Vagina (tissue), 2 donors: ENCODE measurements at places on chromosomes 16 and 17. TPM values are rescaled to one million over a fixed set of nuclear protein-coding genes. Genes with fewer than 3 reads are reported as not detected.

CA4 gene
- total RNA-seq, result not detected

DNA sequence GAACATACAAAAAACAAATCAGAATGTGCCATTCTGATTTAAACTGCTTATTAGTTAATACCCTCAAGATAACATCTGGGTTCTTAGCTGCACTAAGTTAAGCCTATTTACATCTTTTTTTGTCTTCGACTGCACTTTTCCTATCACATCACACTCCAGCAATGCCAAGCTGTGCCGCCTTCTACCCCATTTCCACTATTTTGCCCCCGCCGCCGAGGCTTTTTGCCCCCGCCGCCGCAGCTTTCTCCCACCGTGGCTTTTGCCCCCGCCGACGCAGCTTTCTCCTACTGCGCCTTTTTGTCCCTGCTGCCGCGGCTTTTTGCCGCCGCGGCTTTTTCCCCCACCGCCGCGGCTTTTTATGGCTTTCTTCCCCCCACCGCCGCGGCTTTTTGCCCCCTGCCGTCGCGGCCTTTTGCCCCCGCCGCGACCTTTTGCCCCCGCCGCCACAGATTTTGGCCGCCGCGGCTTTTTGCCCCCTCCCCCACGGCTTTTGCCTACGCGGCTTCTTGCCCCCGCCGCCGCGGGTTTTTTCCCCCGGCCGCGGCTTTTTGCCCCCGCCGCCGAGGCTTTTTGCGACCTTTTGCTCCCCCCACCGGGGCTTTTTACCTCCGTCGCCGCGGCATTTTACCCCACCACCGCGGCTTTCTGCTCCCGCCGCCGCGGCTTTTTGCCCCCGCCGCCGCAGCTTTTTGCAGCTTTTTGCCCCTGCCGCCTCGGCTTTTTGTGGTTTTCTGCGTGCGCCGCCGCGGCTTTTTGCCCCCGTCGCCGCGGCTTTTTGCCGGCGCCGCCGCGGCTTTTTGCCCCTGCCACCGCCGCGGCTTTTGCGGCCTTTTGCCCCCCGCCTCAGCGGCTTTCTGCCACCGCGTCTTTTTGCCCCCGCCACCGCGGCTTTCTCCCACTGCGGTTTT lies 331.4 kb upstream of the WSB1 start:
- no peak for DNase-seq
- H3K27ac ChIP-seq, result no peak overlapping the region
- no peak overlapping the region for H3K4me3 ChIP-seq

TBC1D3I gene
- total RNA-seq, result 1.7 TPM

DNA sequence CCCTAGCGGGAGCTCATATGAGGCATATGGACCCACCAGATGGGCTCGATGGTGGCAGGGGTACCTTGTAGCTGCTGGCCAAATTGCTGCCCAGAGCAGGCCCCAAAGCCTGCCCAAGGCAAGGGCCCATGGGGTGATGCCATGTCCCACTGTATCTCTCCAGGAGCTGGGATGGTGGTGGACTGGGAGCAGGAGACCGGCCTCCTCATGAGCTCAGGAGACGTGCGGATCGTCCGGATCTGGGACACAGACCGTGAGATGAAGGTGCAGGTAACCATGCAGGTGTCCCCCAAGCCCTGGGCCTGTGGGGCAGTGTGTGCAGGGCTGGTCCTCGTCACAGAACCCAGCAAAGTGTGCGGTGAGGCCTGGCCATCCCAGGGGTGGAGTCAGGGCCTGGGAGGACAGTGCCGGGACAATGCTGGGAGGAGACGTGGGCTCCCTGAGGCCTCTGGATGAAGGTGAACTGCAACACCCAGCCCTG lies 34.1 kb upstream of the CHMP6 start:
- no peaks in the 10 kb centered on the region for H3K36me3 ChIP-seq
- no peak for DNase-seq
- no peaks in the 10 kb centered on the region for H3K27me3 ChIP-seq
- H3K27ac ChIP-seq, result no peak overlapping the region
- no peak overlapping the region for H3K4me3 ChIP-seq

GRCh38 chr16:30357715-30358576 lies 2.8 kb upstream of the CD2BP2 start:
- no peak overlapping the region for H3K27ac ChIP-seq
- H3K4me1 ChIP-seq, result peaks cover 34% of the 10 kb centered on the region
- H3K36me3 ChIP-seq, result no peaks in the 10 kb centered on the region
- no peak for DNase-seq
- H3K27me3 ChIP-seq, result no peaks in the 10 kb centered on the region
- H3K4me3 ChIP-seq, result no peak overlapping the region

PRSS33 gene
- total RNA-seq, result not detected

- no peaks in the 10 kb centered on the region for H3K27me3 ChIP-seq
- no peak overlapping the region for H3K27ac ChIP-seq
- H3K36me3 ChIP-seq, result no peaks in the 10 kb centered on the region
- H3K4me1 ChIP-seq, result peaks cover 7% of the 10 kb centered on the region
Observed at GRCh38 chr17:80426671-80427326, 11.8 kb downstream of the ENDOV start.

RPS15A gene
- 1,238 TPM for total RNA-seq

- H3K4me1 ChIP-seq, result peaks cover 4% of the 10 kb centered on the region
- H3K4me3 ChIP-seq, result no peak overlapping the region
- DNase-seq, result no peak
- no peak overlapping the region for H3K27ac ChIP-seq
Observed at GRCh38 chr17:14791221-14791620, 473.9 kb downstream of the PMP22 start.

TLE7 gene
- not detected for total RNA-seq

SNX20 gene
- total RNA-seq, result 2.2 TPM

CIITA gene
- total RNA-seq, result 16.7 TPM

- H3K27ac ChIP-seq, result no peak overlapping the region
- no peak for DNase-seq
- H3K27me3 ChIP-seq, result no peaks in the 10 kb centered on the region
- H3K4me3 ChIP-seq, result no peak overlapping the region
Observed at GRCh38 chr17:74994440-74994839, 7.0 kb downstream of the CDR2L start.

KRTAP4-9 gene
- not detected for total RNA-seq

HOXB7 gene
- total RNA-seq, result 3.2 TPM

- no peak overlapping the region for H3K4me3 ChIP-seq
- H3K4me1 ChIP-seq, result no peaks in the 10 kb centered on the region
- no peaks in the 10 kb centered on the region for H3K36me3 ChIP-seq
- no peak for DNase-seq
- no peaks in the 10 kb centered on the region for H3K27me3 ChIP-seq
- no peak overlapping the region for H3K27ac ChIP-seq
Observed at GRCh38 chr17:13230350-13231264, 212.8 kb upstream of the ELAC2 start.

DNA sequence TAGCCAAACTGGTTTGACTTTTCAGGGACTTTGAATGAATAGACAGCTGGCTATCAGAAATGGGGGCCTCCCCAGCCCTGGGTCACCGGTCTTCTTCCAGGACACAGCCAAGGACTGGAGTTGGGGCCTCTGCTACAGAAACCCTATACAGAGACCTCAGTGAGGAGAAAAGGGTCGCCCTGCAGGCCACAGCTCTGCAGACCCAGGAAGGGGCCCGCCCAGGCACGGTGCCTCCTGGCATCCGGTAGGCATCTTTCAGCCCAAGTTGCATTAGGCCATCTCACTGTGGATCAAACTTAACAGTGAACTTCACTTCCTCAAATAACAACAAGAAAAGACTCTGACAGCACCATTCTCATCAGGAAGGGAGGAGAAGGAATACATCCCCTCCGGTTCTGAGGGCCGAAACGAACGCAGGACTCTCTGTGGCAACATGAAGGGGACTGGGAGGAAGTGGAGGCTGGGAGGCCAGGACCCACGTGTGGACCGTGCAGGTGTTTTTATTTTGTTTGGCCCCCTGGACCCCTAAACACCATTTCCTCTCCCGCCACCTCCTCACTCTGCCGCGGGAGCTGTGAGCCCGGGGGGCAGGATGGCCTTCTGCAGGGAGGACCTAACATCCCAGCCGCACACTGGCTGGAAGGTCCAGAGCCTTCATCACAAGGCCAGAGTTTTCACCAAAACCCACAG lies 7.2 kb downstream of the SLC38A10 start:
- H3K4me3 ChIP-seq, result no peak overlapping the region
- DNase-seq, result no peak
- H3K27me3 ChIP-seq, result no peaks in the 10 kb centered on the region
- peaks cover 43% of the 10 kb centered on the region for H3K4me1 ChIP-seq

DNA sequence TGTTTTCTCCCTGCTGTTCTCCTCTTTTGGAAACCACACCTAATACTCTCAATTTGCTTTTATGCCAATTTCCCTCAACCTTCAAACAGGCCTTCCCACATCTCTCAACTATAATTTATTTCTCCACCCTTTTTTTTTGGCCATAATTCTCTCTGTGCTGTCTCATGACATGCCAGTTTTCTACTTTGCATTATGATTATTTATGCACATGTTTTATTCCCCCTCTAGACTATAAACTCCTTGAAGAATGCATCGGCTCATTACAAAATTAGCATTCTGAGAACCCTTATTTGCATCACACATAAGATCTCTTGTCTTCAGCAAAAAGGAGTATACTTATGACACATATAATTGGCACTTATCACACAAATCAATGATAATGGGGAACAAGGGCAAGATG lies 10.9 kb upstream of the LYRM9 start:
- no peaks in the 10 kb centered on the region for H3K27me3 ChIP-seq
- H3K4me1 ChIP-seq, result no peaks in the 10 kb centered on the region
- no peaks in the 10 kb centered on the region for H3K36me3 ChIP-seq
- H3K27ac ChIP-seq, result no peak overlapping the region
- no peak overlapping the region for H3K4me3 ChIP-seq

DNA sequence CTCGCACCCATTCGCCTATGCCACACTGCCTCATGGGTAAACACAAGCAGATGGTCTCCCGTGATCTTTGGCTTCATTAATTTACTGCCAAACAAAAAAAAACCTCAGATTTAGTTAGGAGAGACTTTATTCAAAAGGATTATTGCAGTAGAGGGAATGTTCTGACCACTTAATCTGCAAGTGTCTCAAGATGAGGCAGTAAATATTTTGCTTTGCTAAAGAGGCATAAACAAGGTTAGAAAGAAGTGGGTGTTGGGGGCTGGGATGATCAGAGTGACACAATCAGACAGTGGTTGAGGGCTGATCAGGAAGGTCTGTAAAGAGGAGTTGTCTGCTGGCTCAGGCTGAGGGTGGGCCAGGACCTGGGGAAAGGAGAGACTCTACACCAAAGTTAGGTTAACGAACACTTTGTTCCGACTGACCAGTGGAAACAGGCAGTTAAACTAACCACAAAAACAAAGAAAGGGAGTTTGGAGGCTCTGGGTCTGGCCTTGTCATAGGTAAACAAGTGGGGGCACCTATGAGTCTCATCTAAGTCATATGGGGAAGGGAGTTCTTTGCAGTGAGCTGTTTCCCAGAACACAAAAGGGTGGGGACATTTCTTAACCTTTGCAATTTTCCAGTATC lies 28.5 kb downstream of the HSD17B2 start:
- DNase-seq, result no peak
- no peak overlapping the region for H3K4me3 ChIP-seq
- no peaks in the 10 kb centered on the region for H3K36me3 ChIP-seq

- H3K27ac ChIP-seq, result no peak overlapping the region
- DNase-seq, result no peak
- no peaks in the 10 kb centered on the region for H3K27me3 ChIP-seq
- H3K4me1 ChIP-seq, result no peaks in the 10 kb centered on the region
- no peak overlapping the region for H3K4me3 ChIP-seq
- H3K36me3 ChIP-seq, result no peaks in the 10 kb centered on the region
Observed at GRCh38 chr17:8896087-8896486, 28.6 kb upstream of the PIK3R6 start.

ASGR1 gene
- total RNA-seq, result 2.5 TPM

DNA sequence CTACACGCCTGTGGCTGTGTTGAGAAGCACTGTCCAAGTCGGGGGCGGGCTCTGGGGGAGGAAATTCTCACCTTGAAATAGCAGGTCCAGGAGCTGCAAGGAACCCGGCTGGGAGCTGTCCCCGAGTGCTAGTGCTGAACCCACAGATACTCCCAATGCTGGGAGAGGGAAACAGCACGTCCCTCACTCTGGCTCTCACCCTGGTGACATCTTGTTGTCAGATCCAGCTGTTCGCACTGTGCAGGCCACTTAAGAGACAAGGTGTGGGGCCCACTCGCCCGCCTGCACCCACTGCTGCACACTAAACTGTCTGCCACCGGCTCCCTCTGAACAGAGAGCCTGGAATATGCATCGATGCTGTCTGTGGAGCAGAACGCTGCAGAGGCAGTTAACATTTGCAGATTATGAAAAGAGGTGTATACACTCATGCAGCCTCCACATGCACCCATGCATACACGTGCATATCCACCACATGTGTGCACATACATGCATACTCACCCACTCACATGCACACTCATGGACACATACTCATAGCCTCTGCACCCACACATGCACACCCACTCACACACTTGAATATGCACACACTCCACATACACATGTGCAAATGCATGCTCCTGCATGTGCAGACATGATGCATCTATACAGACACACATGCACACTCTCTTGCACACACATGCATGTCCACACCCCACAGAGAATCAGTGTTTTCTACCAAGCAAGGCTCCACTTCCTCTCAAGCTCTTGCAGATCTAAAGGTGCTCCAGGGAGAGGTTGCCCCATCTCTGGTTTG lies 42.0 kb downstream of the MGAT5B start:
- no peak for DNase-seq
- H3K27me3 ChIP-seq, result no peaks in the 10 kb centered on the region
- no peaks in the 10 kb centered on the region for H3K36me3 ChIP-seq
- H3K27ac ChIP-seq, result no peak overlapping the region
- no peak overlapping the region for H3K4me3 ChIP-seq

DNA sequence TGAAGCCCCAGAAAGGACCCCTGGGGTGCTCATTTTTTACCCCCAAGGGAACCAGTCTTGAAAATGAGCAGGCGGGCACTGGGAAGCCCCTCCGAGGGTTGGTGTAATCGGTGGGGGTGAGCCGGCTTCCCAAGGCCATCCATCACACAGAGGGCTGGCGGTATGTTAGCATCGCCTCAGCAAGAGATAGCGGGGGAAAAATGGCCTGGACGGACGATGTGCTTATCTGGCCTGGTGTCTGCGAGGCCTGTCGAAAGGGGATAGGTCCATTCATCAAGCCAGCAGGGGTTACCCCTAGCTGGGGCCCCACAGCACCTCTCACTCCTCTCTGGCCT lies 188.9 kb downstream of the IRF8 start:
- H3K27me3 ChIP-seq, result no peaks in the 10 kb centered on the region
- no peak overlapping the region for H3K27ac ChIP-seq
- H3K4me1 ChIP-seq, result no peaks in the 10 kb centered on the region
- DNase-seq, result no peak
- H3K4me3 ChIP-seq, result no peak overlapping the region
- no peaks in the 10 kb centered on the region for H3K36me3 ChIP-seq

TRIM72 gene
- total RNA-seq, result not detected

DNA sequence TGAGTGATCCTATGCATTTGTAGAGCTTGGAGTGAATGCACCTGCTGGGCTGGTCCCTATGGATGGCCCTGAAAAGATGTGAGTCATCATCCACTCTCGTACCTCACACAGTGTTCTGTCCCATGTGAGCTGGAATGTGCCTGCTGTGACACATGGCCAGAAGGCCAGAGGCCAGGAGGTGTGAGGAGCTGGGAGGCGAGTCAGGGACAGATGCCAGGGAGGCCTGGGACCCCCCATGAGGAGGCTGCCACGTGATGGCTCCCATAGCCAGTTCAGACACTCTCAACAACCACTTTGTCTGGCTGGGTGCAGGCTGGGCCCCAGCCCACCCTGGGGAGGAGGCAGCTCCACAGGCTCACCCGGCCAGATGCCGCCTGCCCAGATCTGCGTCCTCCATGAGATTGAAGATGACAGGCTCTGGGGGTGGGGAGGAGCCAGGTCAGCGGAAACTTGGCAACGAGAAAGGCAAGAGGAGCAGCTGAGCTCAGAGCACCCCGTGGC lies 168.8 kb downstream of the C16orf78 start:
- peaks cover 36% of the 10 kb centered on the region for H3K4me1 ChIP-seq
- H3K4me3 ChIP-seq, result no peak overlapping the region
- no peaks in the 10 kb centered on the region for H3K27me3 ChIP-seq
- no peak for DNase-seq
- no peaks in the 10 kb centered on the region for H3K36me3 ChIP-seq
- H3K27ac ChIP-seq, result peak overlapping the region; percentile 55

C17orf50 gene
- not detected for total RNA-seq
